Activated CD4-positive, alpha-beta T cell treated with anti-CD3 and anti-CD28 coated beads for 36 hours (primary cell): ENCODE measurements at places on chromosomes 12 and 14. TPM values are rescaled to one million over a fixed set of nuclear protein-coding genes. Genes with fewer than 3 reads are reported as not detected.

PLEKHG7 gene
- not detected for total RNA-seq

RERG gene
- total RNA-seq = not detected

EML5 gene
- 8.1 TPM for total RNA-seq

SLC35E3 gene
- 3.5 TPM for total RNA-seq

KCNJ8 gene
- total RNA-seq = not detected

DNAH10 gene
- 0.37 TPM for total RNA-seq

A2M gene
- 0.16 TPM for total RNA-seq

HOXC12 gene
- total RNA-seq = not detected

CCDC38 gene
- 0.21 TPM for total RNA-seq

NXPH4 gene
- total RNA-seq = 0.51 TPM

SERPINA10 gene
- not detected for total RNA-seq

SLC17A8 gene
- total RNA-seq = not detected

TAS2R14 gene
- 0.94 TPM for total RNA-seq

TAS2R46 gene
- 0.46 TPM for total RNA-seq

MYO1H gene
- total RNA-seq = not detected

CFAP54 gene
- 0.37 TPM for total RNA-seq

DNA sequence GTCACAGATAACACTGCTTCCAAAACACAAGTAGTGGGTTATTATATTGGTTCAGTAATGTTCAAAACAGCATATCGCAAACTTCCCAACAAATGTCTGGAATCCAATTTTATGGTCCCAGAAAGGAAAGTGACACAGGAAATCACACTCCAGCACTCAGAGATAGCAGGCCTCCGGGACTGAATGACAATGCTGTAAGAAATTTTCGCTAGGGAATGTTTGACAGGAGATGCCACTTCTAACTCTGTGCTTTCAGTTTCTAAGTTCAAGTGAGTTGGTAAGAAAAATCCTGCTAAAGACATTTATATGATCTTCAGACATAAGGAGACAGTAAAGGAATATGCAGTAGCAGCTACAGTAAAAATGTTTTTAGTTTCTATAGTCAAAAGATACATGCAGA is 93.2 kb downstream of the SLC2A13 start:
- no peak for DNase-seq

- DNase-seq = no peak
These were observed 2.3 kb downstream of the SP7 start for GRCh38 chr12:53333845-53334244.

- no peak for DNase-seq
These were observed 159.7 kb downstream of the PAH start for GRCh38 chr12:102757154-102757881.

GRCh38 chr12:14893506-14894250 is 8.0 kb upstream of the MGP start:
- DNase-seq = no peak

- no peak for DNase-seq
These were observed 120.1 kb downstream of the RALGAPA1 start for GRCh38 chr14:35689000-35689460.

DNA sequence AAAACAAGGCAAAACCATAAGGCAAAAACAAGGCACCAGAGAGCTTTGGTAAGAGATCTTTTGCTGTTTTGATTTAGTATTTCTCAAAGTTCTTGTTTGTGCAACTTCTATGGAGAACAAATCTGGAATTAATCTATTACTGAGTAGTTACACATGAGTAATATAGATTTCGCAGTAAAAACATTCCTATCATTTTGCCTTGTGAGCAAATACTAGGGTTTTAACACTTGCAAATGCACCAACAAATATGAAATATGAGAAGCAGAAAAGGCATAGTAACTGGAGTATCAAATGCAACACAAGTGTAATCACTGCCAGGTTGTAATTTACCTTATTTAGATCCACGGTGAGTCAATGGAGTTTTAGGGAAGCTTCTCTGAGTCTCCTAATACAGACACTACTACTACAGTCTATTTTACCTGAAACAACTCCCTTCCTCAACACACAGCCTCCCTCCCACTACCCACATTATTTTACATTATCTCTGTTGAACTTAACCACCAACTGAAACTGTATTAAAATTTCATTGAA is 324.1 kb downstream of the FLRT2 start:
- DNase-seq = no peak

GRCh38 chr14:99128185-99128584 is 143.8 kb downstream of the BCL11B start:
- no peak for DNase-seq

GRCh38 chr14:57182760-57183503 is 85.8 kb downstream of the EXOC5 start:
- DNase-seq = peak; percentile 29

DNA sequence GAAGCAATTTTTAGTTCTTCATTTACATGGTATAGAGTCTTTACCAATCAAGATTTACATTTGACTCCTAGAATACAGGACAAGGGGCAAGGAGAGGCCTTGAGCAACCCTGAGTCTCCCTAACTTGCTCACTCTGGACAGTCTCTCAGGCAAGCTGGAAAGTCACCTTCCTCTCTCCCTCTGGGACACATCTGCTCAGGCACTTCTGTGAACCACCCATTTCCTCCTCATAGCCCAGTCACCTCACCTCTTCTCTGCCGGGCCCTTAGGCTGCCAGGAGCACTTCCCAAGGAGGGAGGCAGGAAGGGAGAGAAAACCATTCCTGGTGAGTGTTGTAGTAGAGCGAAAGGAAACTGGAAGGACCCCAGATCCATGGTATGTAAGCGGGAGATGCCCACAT is 202.8 kb downstream of the TTC7B start:
- DNase-seq = no peak

- DNase-seq = no peak
These were observed 1756.2 kb upstream of the SEL1L start for GRCh38 chr14:83289896-83290295.

DNA sequence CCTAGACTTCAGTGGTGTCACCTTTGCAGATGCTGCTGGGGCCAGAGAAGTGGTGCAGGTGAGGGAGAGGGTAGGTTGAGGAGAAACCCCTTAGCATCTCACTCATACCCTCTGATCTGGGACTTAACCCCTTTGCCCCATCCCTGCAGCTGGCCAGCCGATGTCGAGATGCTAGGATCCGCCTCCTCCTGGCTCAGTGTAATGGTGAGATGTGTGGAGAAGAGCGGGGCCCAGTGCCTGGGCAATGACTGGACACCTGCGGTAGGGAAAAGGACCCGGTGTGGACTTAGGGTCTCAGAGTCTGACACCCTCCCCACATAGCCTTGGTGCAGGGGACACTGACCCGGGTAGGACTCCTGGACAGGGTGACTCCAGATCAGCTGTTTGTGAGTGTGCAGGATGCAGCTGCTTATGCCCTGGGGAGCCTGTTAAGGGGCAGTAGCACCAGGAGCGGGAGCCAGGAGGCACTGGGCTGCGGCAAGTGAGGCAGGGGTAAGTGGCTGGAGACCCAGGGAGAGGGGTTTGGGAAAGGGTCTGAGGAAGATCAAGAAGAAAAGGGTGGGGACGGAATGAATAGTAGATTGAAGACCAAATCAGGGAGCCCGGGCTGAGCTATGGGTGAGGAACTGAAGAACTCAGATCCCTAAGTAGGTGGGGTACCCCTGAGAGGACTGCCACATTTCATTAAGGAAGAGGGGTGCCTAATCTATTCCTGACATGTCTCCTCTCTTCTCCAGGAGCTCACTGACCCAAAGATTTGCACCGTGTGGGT is 7.6 kb downstream of the B4GALNT1 start:
- DNase-seq = no peak

GRCh38 chr12:67433385-67434175 is 164.4 kb downstream of the CAND1 start:
- DNase-seq = no peak

GRCh38 chr12:19082365-19082911 is 47.1 kb upstream of the PLEKHA5 start:
- DNase-seq = no peak

GRCh38 chr14:68316078-68316868 is 476.6 kb downstream of the ZFP36L1 start:
- DNase-seq = no peak

- no peak for DNase-seq
These were observed 34.9 kb upstream of the EML1 start for GRCh38 chr14:99758121-99758821.

GRCh38 chr14:87000081-87000480 is 992.9 kb downstream of the GALC start:
- DNase-seq = no peak

DNA sequence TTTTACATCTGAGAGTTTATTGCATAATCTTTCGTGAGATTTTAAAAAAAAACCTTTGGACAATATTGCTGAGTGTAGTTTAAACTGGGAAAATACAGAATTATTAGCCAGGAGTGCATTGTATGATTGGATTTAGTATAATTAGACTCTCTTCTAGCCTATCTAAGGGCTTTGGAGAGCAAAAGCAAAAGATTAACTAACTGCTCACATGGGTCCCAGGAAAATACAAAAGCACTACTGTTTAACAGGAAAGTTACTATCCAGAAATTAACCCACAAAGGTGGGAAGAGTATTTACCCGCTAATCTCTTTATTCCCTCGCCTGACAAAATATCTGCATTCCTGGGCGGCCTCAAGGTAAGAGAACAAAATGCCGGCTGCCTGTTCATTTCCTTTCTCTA is 309.5 kb downstream of the ATXN7L3B start:
- DNase-seq = no peak

- no peak for DNase-seq
These were observed 2.2 kb downstream of the PAWR start for GRCh38 chr12:79688376-79689060.

- no peak for DNase-seq
These were observed 34.1 kb downstream of the SLCO1A2 start for GRCh38 chr12:21300632-21301031.

- no peak for DNase-seq
These were observed 105.1 kb downstream of the VCPKMT start for GRCh38 chr14:50011242-50011641.

- DNase-seq = no peak
These were observed 21.0 kb downstream of the HPD start for GRCh38 chr12:121837680-121838079.

GRCh38 chr12:30839643-30840220 is 85.0 kb upstream of the CAPRIN2 start:
- DNase-seq = no peak

DNA sequence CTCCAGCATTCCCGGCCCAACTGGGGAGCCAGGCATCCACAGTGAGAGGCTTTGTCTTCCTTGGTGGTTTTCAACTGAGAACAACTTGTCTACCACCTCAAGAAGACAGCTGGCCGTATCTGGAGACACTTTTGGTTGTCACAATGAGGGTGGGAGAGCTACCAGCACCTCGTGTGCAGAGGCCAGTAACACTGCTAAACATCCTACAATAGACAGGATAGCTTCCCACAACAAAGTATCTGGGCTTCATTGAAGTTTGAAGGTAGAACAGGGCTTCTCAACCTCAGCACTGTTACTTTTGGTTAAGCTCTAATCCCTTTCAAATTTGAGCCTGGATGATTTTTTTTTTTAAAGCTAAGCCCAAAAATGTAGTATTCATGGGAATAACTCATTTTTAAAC is 10.9 kb downstream of the SLC7A8 start:
- DNase-seq = no peak

- DNase-seq = no peak
These were observed 565 bp downstream of the CEP83 start for GRCh38 chr12:94458877-94459727.

DNA sequence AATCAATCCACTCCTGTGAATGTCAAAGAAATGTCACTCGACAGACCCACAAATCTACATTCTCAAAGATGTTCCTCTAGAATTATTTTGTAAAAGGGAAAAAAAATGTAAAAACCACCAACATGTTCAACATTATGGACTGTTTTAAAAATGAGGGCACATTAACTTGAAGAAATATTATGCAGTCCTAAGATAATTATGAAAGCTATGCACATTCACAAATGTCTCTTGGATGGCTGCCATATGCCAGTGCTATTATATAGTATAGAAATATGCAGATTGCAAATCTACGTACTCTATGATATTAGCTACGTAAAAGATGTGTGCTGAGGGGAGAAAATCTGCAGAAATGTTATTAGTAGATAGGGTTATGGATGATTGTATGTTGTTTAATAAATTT is 334.2 kb downstream of the BMP4 start:
- DNase-seq = no peak

DNA sequence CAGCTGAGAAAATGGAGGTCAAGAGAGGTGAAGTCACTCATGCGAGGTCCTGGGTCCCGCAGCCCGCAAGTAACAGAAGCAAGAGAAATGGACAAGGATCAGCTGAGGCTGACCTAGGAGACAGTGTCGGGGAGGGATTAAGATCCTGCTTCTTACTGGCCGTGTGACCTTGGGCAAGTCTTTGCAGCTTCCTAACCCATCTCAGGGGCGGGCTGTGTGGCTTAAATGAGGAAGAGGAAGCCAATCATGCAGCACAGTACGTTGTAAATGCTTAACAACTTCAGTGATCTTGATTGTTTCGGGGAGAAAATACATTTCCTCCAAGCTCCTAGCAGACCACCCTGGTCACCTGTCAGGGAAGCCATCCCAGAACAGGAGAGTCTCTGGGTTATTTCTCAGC is 7.1 kb upstream of the PGF start:
- no peak for DNase-seq

DNA sequence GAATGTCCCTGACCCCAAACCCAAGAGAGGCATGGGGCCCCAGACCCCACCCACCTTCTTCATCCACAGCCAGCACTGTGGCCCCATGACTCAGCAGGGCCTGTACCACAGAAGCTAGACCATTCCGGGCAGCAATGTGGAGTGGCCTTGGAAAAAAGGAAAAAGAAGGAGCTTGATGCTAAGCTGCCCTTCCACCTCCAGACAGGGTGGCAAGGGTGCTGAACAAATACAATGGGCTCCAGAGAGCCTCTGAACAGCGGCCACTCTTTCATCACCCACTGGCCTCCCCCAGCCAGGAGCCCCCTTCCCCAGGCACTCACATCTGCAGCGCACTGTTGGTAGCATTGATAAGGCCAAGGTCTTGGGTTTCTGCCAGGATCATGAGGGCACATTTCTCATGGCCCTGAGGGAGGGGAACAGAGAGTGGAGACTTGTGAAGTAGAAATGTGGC is 13.9 kb downstream of the SLC39A5 start:
- no peak for DNase-seq

DNA sequence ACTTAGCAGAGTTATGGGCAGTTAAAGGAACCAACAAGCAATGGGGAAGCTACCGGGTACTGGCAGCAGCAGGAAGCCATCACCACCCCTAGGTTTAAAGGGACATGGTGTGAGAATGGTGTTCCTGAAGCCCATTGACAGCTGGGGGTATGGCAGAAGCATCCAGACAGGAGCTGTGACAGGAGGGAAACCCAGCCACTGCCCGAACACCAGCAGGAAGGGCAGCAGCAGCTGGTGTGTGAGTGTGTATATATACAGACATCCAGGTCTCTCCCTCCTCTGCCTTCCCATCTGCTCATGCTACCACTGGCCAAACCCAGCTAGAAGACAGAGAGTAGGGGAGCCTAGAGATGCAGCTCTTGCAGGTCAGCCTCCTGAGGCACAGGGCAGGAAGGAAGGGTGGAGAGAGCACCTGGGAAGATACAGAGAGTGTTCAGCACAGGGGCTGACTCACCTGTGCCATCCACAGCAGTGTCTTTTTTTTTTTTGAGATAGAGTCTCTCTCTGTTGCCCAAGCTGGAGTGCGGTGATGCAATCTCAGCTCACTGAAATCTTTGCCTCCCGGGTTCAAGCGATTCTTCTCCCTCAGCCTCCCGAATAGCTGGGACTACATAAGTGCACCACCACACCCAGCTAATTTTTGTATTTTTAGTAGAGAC is 9.2 kb upstream of the ADCK1 start:
- no peak for DNase-seq
